ENCODE measurements at places on chromosomes 12 and 14.
A peak's percentile ranks its signal among the peaks of the same experiment; 100 is the strongest.

DNA sequence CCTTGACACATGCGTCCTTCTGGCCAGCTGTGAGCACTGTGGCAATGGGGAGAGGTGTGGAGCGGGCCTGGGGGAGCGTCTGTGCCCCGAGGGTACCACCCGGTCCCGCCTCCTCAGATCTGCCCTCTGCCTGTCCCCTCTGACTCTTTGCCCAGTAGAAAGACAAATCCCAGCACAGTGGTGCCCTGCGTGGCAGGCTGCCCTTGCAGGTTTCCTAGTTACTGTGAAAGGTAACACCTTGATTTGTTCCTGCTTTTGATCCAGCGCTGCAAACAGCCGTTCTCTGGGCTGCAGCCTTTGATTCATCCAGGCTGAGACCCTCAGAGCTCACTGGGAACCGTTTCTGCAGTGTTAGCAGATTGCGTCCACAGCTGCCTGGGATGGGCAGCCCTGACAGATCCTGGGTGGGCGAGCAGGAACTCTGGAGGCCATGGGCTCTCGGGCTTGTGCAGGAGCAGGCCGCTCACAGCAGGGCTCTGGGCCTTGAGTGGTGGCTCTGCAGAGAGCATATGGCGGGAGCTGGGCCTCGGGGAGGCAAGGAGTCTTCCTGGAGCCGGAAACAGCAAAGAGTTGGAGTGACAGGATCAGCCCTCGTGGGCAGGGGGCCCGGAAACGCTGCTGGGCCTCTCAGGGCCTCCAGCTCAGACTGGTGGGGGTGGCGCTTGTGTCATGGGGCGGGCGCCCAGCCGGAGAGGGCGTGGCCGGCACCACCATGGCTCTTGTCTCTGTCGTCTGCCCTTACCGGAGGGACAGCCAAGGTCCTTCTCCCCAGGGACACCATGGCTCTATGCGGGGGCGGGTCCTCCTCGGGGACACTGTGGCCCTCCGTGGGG lies 16.6 kb downstream of the FBRSL1 start:
- peak; percentile 24 for DNase-seq

DNA sequence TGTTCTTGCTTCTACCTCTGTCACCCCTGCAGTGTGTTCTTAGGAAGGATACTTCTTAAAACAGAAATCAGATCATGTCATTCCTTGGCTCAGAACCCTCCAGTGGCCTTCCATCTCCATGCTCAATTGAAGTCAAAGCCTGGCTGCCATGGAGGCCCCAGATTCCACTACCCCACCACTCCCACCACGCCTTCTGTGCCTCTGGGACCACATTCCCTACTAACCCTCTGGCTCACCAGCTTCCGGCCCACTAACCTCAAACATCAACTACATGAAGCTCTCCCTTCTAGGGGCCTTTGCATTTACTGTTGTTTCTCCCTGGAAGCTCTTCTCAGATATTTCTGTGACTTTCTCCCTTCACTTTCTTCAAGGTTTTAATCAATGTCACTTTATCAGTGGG lies 76.1 kb upstream of the REP15 start:
- DNase-seq, result no peak

DNA sequence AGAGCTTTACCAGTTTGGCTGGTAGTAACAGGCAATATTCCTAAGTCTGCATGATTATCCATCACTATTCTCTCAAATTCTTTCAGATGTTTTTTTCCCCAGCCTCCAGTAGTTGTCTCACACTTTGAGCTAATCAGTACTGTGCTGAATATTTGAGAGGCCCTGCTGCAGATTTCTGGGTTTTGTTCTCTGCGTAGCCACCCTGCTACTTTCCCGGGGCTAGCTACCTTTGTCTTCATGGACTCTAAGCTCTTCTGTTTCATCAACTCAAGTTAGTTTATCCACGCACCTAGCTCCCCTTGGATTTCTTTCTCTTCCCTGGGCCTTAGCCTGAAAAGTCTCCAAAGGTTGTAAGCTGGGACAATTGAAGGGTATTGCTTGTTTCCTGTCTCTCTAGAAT lies 73.0 kb downstream of the FUT8 start:
- DNase-seq, result no peak

- DNase-seq, result no peak
Observed at GRCh38 chr12:26118308-26118707, 6.5 kb downstream of the BHLHE41 start.

DNA sequence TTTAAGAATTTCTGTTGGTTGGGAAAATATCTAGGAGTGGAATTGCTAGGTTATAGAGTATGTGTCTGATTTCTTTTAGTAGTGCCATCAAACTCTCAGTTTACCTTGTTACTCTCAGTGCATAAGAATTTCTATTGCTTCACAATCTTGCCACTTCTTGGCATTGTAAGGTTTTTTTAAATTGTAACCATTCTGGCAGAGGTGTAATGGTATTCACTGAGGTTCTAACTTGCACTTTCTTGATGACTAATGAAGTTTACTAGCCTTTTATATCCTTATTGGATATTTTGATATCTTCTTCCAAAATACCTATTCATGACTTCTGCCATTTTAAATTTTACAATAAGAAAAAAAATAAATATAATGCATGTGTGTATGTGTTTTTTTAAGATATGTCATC lies 478.0 kb downstream of the NAV3 start:
- DNase-seq, result peak; percentile 21

GRCh38 chr12:46127656-46128055 lies 137.3 kb upstream of the SCAF11 start:
- no peak for DNase-seq

Measured in NCI-H226 (cell line).